ENCODE measurements at places on chromosomes 3 and 15.

GRCh38 chr15:55221090-55222011, 24.6 kb upstream of the RSL24D1 start:
- peak; percentile 87 for DNase-seq

GRCh38 chr3:127367593-127367992, 79.7 kb upstream of the PRR20G start:
- DNase-seq = no peak

- no peak for DNase-seq
Observed at GRCh38 chr15:88714782-88715372, 76.1 kb downstream of the ISG20 start.

DNA sequence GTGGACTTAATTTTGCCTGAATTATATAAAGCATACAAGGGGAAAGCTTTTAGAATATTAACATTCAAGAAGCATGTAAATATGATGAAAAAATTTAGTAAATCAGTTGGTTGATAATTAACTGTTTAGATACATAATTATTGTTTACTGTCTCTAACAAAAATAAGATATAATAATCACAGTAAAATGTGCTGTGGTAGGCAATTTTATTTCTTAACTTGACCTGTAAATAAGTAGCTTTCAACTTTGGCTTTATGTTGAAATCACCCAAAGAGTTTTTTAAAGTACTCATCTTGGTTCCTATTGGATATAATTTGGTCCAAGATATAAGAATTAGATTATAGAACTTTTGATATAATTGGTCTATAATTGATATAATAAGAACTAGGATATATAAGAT, 1374.5 kb downstream of the NSUN3 start:
- no peak for DNase-seq

DNA sequence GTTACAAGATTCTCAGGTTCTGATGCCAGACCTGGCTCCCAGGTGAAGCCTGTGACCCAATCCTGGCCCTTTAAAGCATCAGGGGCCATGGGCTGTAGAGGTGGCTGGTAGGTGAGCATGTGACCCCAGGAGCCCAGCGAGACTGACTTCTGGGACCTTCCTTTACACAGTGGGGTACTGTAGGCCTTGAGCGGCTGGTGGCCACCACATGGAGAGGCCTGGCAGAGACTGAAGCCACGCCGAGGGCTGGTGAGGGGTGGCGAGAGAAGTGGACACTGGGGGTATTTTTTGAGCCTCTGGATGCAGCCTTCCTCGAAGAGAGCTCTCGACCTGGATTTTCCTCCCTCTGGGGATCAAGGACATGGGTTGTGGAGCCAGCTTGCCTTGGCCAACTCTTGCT, 71.2 kb upstream of the ITGA11 start:
- no peak for DNase-seq

DNA sequence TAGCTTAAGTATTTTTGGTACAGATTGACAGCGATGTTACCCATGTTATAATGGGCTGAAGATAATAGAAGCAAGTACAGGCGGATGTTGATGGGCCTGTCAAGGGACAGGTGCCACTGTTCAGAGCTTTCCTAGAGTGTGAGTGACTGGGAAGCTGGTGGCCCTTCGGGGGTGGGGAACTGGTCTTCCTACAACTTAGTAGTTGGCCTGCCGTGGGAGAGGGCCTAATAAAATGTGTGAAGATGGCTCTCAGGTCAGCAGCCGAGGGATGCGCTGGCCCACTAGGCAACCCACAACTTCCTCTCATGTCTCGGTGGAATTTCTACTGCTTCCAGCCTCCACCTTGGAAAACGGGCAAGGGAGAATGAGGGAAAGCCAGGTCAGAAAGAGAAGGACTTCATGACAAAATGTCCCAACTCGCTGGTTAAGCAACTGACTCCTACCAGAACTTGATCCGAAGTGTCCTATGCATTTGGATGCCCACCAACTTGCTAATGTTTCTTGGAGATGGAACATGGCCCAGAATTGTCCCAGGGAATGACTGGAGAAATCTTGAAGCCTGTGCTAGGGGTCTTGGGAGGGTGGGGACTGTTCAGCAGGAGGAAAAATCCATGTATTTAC, 1.4 kb downstream of the GYG1 start:
- no peak for DNase-seq

DNA sequence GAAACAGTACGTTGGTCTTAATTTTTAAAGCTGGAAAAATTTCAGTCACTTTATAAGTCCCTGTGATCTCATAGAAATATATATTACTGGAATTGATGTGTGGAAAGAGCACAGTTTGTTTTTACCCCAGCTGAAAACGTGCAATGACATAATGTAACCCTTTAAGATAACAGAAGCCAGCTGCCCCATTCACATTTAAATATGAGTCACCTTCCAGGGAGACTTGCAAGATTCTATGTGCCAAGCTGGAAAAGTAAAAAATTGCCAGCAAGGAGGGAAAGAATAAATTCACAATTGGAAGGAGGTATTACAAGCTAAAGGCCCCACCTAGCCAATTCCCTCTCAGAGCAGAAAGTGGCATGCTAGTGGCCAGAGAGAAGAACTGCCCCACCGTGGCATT, 50.2 kb downstream of the SAMMSON start:
- DNase-seq = no peak

DNA sequence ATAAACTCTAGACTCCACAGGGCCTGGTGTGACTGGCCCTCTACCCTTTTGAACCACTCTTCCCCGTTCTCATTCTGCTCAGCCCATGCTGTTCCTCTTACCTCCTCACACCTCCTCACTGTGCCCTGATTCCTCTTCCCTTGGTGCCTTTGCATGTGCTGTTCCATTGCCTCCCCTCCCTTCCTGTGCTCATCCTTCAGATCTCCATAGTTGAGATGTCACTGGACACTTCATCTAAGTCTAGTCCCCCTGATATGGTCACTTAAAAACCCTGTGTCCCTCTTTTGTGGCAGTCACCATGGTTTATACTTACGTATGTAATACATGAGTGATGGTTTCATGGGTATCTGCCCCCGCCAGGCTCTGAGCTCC, 69.8 kb downstream of the LSM3 start:
- DNase-seq = no peak

DNA sequence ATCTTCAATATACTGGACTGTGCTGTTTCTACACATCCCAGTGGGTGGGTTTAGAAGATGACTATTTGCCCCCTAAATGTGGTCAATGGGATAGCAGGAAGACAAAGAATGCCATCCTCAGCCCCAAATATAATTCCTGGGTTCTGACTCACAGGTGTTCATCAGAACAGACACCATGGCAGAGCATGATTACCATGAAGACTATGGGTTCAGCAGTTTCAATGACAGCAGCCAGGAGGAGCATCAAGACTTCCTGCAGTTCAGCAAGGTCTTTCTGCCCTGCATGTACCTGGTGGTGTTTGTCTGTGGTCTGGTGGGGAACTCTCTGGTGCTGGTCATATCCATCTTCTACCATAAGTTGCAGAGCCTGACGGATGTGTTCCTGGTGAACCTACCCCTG, 3.0 kb downstream of the CXCR6 start:
- no peak for DNase-seq

DNA sequence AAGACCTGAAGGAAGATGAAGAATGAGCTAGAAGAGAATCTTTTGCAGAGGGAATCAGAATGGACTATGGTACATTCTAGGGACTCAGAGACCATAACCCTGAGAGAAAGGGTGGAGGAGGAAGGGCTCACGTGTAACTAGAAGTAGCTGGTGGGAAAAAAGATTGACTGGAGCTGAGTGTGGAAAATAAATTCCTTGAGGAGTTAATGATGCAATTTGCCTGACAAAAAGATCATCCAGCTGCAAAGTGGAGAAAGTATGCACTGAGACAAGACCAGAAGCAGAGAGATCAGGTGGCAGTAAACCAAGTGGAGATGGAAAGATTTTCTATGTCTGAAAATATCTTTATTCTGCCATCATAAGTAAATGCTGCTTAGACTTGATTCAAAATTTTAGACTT, 52.9 kb upstream of the TBL1XR1 start:
- no peak for DNase-seq

DNA sequence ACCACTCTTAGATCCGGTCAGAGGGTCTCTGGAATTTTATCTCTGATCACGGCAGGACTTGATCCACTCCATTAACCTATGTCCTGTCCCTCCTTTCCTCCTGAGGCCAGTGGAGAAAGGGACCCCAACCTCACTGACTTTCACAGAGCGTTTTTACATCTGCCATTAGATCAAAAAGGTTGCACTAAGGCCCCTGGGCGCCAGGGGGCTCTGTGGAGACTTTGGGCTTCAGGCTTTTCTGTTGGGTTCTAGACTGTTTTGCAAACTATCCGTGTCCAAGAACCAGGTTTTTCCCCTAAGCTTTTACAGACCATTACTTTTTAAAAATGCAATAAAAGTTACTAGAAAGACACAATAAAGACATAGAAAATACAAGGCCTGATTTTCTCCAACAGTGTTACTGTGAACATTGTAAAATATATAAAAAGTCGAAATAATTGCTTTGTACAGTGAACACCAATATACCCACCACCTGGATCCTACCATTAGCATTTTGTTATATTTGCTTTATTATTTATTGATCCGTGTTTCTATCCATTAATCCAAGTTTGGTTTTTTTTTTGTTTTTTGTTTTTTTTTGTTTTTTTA, 159.7 kb downstream of the POLR2M start:
- peak; percentile 80 for DNase-seq

- peak; percentile 46 for DNase-seq
Observed at GRCh38 chr15:88258093-88258641, 1.6 kb upstream of the NTRK3 start.

DNA sequence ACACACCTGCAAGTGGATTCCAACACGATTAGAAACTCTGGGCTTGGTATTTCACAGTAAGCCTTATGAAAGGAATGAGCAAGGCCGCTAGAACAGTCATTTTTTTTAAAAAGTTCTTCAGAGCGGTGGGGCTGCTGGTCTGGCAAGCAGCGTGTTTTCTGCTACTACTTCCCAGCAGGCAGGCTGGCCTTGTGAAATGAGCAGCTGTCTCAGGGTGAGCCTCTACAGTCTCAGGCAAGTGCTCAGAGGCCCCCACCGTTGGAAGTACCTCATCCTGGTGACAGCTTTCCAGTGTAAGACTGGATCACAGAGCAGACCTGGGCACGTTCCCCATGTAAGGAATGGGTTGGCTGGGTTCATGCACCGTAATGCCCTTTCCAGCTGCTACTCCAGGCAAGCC, 119.2 kb downstream of the LRIG1 start:
- DNase-seq = no peak

- DNase-seq = no peak
Observed at GRCh38 chr3:11201251-11202019, 47.1 kb downstream of the HRH1 start.

GRCh38 chr3:186965141-186965879, 35.0 kb downstream of the ST6GAL1 start:
- DNase-seq = no peak

- DNase-seq = peak; percentile 98
Observed at GRCh38 chr3:14431917-14432834, 29.8 kb downstream of the SLC6A6 start.

DNA sequence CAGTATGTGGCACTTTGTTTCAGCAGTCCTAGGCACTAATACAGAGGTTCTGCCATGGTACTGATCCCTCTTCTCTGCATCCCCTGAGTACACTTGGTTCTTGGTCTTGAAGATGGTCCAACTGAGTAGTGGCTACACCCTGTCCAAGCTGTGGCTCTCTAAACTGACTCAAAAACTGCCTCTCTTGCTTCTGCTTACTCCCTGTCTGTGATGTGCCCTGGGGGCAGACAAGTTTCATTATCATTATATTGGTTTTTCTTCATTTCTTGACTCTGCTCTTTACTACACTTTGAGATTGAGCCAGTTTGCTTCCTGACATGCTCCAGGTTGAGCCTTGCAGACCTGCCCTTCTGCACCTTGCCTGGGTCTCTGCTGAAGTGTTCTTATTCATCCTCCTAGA, 18.9 kb upstream of the ST3GAL6 start:
- DNase-seq = no peak

GRCh38 chr15:95192923-95193322, 961.6 kb downstream of the MCTP2 start:
- DNase-seq = no peak

DNA sequence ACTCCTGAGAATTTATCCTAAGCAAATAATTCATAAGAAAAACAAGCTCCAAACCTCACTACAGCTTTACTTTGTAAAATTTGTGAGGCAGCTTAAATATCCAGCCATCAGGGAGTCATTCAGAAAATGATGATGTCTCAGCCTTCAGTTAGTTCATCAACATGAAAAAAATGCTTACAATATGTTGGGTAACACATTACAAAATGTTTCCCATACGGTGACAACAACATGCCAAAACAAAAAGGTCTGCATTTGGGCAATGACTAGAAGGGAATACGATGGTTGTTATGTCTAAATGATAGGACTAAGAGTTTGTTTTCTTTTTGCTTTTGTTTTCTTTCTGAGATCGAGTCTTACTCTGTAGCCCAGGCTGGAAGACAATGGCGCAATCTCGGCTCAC, 47.0 kb upstream of the CFAP161 start:
- no peak for DNase-seq

DNA sequence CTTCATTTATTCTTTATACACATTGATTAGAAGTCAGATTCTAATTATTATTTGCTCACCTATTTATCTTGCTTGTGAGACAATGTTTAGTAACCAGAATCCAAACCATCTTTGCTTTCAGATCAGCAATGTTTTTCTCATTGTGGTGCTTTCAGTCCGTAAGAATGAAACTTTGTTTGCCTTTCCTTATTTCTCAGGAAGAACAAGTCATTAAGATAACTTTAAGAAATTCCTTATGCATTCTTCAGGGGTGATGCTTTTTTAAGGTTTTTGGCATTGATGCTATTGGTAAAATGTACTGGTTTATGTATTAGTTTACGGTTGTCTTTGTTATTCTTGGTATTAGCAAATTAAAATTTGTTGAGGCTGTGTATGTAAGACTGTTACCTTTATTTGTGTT, 120.8 kb upstream of the POU1F1 start:
- DNase-seq = no peak

GRCh38 chr15:63905558-63906265, 72.0 kb upstream of the HERC1 start:
- DNase-seq = peak; percentile 70
